NCI-H774 (cell line): ENCODE measurements at places on chromosomes 12 and 14.

DNA sequence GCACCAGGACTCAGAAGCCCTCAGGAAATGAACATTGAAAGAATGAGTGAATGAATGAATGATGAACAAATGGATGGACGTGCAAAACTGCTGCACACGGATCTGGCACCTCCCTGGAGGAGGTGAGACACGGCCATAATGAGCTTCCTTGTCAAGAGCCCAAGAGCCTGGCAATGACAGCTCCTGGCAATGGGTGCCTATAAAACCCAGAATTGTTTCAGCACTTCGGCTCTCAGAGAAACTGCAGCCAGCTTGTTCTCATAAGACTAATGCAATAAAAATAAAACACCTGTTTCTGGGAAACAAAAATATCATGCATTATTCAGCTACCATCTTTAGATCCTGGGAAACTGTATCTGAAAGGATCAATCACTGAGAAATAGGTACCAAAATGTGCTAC is 200.5 kb upstream of the SFSWAP start:
- no peak for DNase-seq

- DNase-seq, result no peak
These were observed 105.2 kb downstream of the BICD1 start for GRCh38 chr12:32211900-32212156.

- no peak for DNase-seq
These were observed 122.5 kb downstream of the SNAPC1 start for GRCh38 chr14:61884711-61885110.

- DNase-seq, result no peak
These were observed 700 bp downstream of the PRKAG1 start for GRCh38 chr12:49017891-49018260.

GRCh38 chr12:31232361-31232965 is 93.5 kb downstream of the SINHCAF start:
- DNase-seq, result no peak

DNA sequence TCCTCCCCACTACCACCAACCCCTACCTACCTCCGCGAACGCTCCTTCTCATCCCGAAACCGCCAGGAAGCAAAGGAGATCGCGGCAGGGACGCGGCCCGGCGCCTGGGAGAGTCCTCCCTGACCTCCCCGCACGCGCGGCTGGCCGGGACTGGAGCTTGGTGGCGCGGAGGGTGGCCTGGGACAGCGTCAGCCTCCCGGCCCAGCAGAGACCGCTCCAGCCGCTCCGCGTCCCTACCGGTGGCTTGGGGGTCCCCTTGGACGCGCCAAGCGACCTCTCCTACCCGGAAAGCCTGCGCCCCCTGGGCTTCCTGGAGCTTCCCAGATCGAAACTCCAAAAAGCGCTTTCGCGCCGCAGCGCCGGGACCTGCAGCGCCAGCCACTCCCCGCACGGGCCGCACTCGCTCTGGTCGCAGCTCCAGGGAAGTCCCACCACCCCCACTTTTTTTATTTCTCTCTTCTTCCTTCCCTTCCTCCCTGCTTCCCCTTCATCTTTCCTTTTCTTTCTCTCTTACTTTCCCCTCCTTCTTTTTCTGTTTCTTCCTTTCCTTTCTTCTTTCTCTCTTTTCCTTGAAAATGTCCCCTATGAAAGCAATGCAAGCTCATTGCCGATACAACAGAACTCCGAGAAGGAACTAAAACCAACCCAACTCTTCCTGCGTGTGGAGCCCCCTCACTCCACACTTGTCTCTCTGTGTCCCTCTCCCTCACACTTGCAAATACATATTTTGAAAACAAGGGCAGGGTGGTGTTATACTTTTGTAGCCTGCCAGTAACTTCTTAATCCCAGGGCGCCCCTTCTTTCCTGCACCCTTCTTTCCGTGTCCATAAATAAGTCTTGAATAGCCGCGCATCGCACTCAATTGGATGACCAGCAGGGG is 3.8 kb downstream of the DIO3 start:
- no peak for DNase-seq

DNA sequence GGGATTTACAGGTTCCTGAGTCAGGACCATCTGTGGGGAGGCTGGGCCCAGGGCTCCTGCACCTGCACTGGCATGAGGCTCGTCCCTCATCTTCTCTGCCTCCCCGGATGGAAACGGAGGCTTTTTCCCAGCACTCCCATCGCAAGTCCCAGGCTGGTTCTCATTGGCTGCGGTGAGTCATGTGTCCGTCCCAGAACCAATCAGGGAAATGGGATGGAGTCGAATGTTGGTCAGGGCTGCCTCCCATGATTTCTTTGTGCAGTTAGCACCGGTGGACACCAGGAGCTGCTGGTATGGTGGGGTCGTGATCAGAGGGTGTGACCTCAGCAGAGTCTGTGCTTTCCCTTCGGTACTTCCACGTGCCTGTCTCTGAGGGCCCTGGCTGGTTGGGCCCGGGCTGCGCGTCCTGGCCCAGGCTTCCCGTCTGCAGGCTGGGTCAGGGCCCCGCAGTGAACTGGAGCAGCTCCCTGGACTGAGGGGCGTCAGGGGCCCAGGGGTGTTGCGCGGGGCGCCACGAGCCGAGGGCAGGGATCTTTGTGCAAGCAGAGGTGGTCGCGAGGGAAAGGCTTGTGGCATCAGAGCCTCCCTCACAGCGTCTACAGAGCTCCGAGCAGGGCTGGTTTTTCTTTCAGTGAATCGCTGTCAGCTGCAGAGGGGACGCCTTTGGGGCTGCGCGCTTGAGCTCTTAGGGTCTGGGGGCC is 168.1 kb downstream of the ADGRD1 start:
- peak; percentile 39 for DNase-seq

DNA sequence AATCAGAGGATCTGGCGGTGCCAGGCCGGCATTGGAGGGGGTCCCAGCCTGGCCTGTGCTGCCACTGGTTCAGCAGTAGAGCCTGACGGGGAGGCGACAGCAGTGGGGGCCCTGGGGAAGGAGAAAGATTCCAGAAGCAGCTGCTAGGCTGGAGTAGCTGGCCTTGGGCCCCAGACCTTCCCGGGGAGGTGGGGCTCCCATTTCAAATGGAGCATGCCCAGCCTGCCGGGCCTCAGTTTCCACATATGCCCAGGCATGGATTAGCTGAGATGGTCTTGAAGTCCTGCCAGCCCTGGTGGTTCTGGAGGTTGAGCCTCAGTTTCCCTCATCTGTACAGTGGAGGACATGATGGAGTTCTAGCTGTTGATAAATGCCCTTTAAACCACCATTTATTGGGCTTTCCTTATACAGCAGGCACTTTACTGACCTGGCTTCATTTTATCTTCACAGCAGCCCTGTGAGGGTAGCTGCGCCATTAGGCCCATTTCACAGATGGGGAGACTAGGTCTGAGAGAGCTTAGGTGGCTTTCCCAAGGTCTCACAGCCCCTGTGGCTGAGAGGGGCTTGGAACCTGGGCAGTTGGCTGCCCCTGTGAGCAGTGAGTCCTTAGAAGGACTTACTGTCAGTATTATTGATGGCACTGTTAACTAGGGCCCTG is 21.8 kb downstream of the SH2B3 start:
- no peak for DNase-seq

DNA sequence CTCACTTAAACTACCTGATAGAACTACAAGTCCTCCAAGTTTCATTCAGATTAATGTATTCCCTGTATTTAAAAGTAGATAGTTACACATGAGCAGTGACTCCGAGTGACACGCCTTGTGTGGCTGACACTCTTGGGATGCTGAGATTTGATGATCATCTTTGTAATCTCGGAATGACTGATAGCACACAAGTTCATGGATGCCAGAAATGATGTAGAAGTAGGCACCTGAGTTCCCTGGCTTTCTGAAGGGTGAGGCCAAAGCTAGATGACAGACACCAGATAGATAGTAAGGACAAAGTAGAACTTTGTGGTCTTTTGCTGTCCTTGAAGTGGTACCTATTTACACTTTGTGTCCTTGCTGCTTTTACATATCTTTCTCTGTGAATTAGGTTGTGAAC is 491.2 kb downstream of the PCNX1 start:
- no peak for DNase-seq

DNA sequence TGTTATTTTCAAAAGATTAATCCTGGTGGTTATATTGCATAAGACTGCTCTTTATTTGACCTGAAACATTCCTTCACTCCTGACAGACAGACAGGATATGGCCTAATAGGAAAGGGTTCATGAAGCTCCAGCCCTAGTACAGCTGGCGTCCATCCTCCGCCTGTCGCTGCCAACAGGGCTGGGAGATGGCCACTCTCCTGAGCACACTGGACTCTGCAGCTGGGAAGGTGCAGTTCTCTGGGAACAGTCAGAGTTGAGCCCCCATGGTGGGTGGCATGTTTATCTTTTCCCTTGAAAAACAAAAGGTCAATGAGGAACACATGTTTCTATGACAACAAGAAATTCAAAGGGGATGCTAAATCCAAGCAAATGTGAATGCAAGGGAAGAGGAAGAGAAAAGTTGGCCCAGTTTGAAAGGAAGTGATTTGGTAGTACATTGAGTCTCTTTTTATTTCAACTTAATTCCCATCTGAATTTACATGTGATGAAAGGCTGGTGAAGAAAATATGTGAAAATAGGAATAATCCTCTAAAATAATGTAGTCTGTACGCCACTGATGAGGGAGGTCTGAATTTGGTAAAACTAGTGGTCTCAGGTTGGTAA is 89.9 kb upstream of the DCN start:
- DNase-seq, result no peak

- no peak for DNase-seq
These were observed 37.2 kb downstream of the RAD51B start for GRCh38 chr14:67856827-67857226.

- no peak for DNase-seq
These were observed 20.7 kb downstream of the EPYC start for GRCh38 chr12:90984114-90984513.

- no peak for DNase-seq
These were observed 106.1 kb upstream of the ANO4 start for GRCh38 chr12:100688451-100688864.

- peak; percentile 47 for DNase-seq
These were observed 30.9 kb upstream of the IRF2BPL start for GRCh38 chr14:77059276-77059915.

GRCh38 chr14:72645706-72646105 is 248.2 kb downstream of the DPF3 start:
- no peak for DNase-seq

DNA sequence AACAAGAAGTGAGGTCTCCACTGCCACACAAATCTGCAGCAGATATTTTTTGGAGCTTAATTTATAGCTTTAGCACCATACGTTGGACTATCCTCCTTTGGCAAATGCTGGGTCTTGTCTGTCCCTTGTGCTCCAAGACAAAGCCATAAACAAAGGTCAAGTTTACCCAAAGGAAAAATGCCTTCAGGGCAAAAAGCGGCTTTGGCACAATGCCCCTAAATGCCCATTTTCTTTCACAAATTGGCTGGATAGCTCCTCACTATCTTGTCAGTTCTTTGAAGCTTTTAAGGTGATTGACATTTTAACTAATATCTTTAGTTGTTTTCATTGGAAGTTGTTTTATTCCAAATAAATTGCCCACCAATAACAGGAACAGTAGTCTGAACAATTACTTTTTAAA is 59.6 kb downstream of the EML5 start:
- no peak for DNase-seq

- DNase-seq, result no peak
These were observed 4.3 kb downstream of the C14orf93 start for GRCh38 chr14:23005451-23006187.

- DNase-seq, result no peak
These were observed 1.0 kb downstream of the CD9 start for GRCh38 chr12:6201213-6201608.

GRCh38 chr12:86931714-86932113 is 675.5 kb upstream of the MGAT4C start:
- DNase-seq, result no peak

DNA sequence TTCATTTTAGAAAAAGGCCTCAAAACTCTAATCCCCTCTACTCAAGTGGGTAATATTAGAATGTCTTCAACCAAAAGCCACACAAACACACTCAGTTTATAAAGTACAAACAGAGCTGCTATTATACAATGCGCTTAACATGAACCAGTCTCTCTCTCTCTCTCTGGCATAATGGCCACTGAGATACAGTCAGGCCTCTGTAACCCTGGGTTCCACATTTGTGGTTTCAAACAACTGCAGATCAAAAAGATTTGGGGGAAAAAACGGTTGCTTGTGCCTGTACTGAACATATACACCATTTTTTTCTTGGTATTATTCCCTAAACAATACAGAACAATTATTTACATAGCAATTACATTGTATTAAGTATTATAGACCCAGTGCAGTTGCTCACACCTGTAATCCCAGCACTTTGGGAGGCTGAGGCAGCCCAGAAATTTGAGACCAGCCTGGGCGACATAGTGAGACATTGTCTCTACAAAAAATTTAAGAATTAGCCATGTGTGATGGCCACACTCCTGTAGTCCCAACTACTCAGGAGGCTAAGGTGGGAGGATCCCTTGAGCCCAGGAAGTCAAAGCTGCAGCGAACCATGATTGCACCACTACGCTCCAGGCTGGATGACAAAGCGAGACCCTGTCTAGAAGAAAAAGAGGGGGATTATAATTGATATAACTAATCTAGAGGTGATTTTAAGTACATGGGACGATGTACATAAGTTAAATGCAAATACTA is 5.6 kb downstream of the SLC11A2 start:
- peak; percentile 32 for DNase-seq

DNA sequence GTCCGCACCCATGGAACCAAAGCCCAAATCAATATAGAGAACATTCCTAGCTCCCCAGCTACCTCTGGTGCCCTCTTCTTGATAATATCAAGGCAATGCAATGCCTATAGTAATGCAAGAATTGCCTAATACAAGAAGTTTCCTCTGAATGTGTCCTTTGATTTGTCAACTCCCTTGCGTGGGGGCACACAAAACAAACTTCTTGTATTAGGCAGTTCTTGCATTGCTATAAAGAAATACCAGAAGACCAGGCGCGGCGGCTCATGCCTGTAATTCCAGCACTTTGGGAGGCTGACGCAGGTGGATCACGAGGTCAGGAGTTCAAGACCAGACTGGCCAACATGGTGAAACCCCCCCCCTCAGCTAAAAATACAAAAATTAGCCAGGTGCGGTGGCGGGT is 10.4 kb upstream of the ITPK1 start:
- DNase-seq, result no peak

DNA sequence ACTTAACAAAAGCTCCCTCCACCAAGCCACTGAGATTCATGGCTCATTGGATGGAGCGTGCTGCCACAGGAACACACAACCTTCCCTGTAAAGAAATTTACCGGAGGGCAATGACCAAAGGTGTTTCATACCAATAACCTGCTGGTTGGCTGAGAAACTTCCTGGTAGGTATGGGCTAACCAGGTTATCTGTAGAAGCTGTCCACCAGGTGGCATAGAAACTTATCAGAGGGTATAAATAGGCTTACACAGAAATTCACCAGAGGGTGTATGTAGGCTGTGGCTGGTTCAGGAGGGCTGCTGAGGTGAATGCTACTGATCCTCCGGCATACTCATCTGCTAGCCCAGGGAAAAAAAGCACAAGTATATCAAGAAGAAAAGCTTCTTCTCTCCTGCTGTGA is 27.1 kb upstream of the MTERF2 start:
- no peak for DNase-seq

GRCh38 chr12:57898308-57898970 is 42.9 kb upstream of the ATP23 start:
- peak; percentile 35 for DNase-seq
